ENCODE measurements at places on chromosomes 11 and 22. TPM values are rescaled to one million over a fixed set of nuclear protein-coding genes. Genes with fewer than 3 reads are reported as not detected.

- H3K4me3 ChIP-seq = no peak overlapping the region
- H3K27me3 ChIP-seq = peaks cover 18% of the 10 kb centered on the region
- peaks cover 3% of the 10 kb centered on the region for H3K4me1 ChIP-seq
- no peaks in the 10 kb centered on the region for H3K36me3 ChIP-seq
Observed at GRCh38 chr11:70080763-70081162, 2.6 kb downstream of the ANO1 start.

- no peaks in the 10 kb centered on the region for H3K27me3 ChIP-seq
- no peak for DNase-seq
- H3K4me1 ChIP-seq = no peaks in the 10 kb centered on the region
- H3K27ac ChIP-seq = no peak overlapping the region
- no peak overlapping the region for H3K4me3 ChIP-seq
Observed at GRCh38 chr11:21634956-21635355, 557.9 kb upstream of the ANO5 start.

- no peaks in the 10 kb centered on the region for H3K27me3 ChIP-seq
- no peaks in the 10 kb centered on the region for H3K36me3 ChIP-seq
- no peak overlapping the region for H3K4me3 ChIP-seq
- H3K4me1 ChIP-seq = peaks cover 6% of the 10 kb centered on the region
- peak; percentile 25 for DNase-seq
Observed at GRCh38 chr11:66956689-66957290, 1.4 kb downstream of the PC start.

- no peak overlapping the region for H3K27ac ChIP-seq
- H3K4me1 ChIP-seq = no peaks in the 10 kb centered on the region
- DNase-seq = no peak
- H3K4me3 ChIP-seq = no peak overlapping the region
- H3K27me3 ChIP-seq = no peaks in the 10 kb centered on the region
Observed at GRCh38 chr11:2664376-2664775, 35.4 kb downstream of the KCNQ1OT1 start.

DNA sequence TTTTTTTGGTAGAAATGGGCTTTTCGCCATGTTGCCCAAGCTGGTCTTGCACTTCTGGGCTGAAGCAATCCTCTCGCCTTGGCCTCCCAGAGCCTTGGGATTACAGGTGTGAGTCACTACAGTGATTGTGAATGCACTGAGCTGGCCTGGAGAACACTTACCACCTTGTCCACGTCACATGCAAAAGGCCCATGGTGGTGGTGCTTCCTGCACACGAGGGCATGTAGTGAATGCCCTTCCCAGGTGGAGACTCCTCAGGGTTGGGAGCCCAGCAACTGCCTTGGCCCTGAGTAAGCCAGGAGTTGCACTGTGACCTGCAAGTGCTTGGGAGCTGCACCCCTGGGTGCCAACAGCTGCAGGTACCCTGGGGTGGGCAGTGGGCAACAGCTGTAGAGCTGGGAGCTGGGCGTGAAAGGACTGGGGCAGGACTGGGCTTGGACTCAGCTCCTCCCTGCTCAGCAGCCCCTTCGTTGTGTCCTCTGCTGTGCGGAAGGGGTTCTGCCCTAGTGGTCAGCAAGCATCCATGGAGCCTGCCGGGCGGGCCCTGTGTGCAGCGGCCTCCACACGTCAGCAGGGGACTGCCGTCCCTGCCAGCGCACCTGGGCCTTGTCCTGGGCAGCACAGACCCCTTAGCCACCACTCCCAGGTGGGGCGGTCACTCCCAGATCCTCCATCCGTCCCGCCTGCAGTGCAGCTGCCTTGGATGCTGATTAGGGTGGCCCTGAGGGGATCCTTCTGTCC is 9.3 kb upstream of the ADORA2A start:
- H3K4me1 ChIP-seq = no peaks in the 10 kb centered on the region
- H3K27me3 ChIP-seq = no peaks in the 10 kb centered on the region
- DNase-seq = no peak
- H3K27ac ChIP-seq = no peak overlapping the region
- H3K4me3 ChIP-seq = no peak overlapping the region

DNA sequence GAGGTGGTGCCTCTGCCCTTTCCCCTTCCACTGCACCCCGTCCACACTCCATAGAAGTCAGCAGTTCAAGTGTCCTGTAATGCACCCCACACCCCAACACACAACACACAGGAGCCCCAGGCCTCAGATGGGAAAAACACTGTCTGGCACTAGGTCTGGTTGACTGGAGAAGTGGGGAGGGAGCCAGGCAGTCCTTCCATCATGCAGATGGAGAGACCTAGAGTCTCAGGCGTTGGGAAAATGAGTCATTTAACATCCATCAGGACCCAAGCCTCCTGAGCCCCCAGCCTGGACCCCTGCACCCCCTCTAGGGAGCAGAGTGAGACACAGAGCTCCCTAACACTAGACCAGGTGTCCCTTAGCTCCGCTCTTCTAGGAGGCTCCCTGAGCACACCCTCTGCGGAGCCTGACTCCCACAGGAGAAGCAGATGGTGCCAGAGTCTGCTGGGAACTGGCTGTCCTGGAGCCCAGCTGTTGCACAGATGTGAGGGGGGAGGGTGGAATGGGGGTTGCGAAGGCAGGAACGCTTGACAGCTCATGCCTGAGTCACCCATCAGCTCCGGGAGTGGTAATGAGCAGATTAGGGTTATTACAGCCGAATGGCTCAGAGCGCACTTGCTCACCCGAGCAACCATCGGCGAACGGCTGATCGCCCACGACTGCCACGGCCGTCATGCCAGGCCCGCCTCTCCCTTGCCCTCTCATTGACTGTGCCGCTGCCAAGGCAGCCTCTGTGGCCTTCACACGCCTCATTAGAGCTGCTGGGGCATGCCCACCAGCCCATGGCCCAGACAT is 22.1 kb upstream of the SYT7 start:
- no peaks in the 10 kb centered on the region for H3K36me3 ChIP-seq
- no peak overlapping the region for H3K4me3 ChIP-seq
- no peaks in the 10 kb centered on the region for H3K4me1 ChIP-seq
- no peak overlapping the region for H3K27ac ChIP-seq
- H3K27me3 ChIP-seq = no peaks in the 10 kb centered on the region

- H3K27ac ChIP-seq = no peak overlapping the region
- H3K4me3 ChIP-seq = no peak overlapping the region
- no peaks in the 10 kb centered on the region for H3K36me3 ChIP-seq
- no peaks in the 10 kb centered on the region for H3K27me3 ChIP-seq
- no peaks in the 10 kb centered on the region for H3K4me1 ChIP-seq
Observed at GRCh38 chr11:8325591-8326304, 62.1 kb upstream of the LMO1 start.

DNA sequence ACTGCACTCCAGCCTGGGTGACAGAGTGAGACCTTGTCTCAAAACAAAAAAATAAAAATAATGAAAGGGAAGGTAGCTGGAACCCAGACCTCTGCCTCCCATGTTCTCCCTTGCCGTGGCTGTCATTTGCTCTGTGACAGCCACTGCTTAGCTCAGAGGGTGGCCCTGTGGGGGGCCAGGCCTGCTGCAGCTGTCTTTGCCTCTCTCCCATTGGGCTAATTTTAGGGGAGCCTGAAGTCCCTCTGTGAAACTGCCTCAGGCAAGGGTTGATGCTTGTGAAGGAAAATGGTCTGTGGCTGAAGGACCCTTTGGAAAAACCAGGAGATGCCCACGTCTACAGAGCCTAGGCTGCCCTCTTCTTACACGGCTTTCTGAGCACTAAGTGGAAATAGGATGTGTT is 42.9 kb downstream of the C11orf91 start:
- no peak overlapping the region for H3K27ac ChIP-seq
- DNase-seq = no peak
- no peaks in the 10 kb centered on the region for H3K4me1 ChIP-seq
- H3K4me3 ChIP-seq = no peak overlapping the region

DNA sequence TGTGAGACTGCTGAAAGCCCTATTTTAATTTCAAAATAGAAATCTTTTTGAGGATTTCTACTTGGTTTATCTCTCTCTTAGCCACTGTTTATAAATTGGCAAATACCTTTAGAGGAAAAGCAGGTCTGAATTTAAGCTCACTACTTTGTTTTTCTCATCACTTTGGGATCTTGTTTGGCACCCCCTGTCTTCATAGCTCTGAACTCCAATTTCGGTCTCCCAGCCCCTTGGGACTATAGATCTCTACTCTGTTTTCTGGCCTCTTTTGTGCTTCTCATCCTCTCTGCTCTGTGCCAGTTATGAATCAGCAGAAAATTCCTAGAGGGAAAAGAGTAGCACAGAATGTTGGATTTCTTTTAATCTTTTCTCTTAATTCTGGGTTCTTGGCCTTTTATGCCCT is 118.3 kb downstream of the CYP2R1 start:
- no peaks in the 10 kb centered on the region for H3K27me3 ChIP-seq
- H3K36me3 ChIP-seq = peaks cover 3% of the 10 kb centered on the region
- DNase-seq = no peak
- H3K4me3 ChIP-seq = no peak overlapping the region
- H3K4me1 ChIP-seq = no peaks in the 10 kb centered on the region
- no peak overlapping the region for H3K27ac ChIP-seq

- no peak overlapping the region for H3K4me3 ChIP-seq
- no peaks in the 10 kb centered on the region for H3K27me3 ChIP-seq
- no peak for DNase-seq
- no peaks in the 10 kb centered on the region for H3K36me3 ChIP-seq
- no peaks in the 10 kb centered on the region for H3K4me1 ChIP-seq
Observed at GRCh38 chr11:101718402-101718801, 134.6 kb upstream of the TRPC6 start.

GRCh38 chr22:47074105-47074504 is 311.7 kb downstream of the TBC1D22A start:
- H3K27ac ChIP-seq = no peak overlapping the region
- no peaks in the 10 kb centered on the region for H3K4me1 ChIP-seq
- DNase-seq = no peak
- H3K4me3 ChIP-seq = no peak overlapping the region
- H3K36me3 ChIP-seq = peaks cover 5% of the 10 kb centered on the region
- no peaks in the 10 kb centered on the region for H3K27me3 ChIP-seq

- peak; percentile 92 for DNase-seq
- peak overlapping the region; percentile 89 for H3K4me3 ChIP-seq
- no peaks in the 10 kb centered on the region for H3K27me3 ChIP-seq
- no peaks in the 10 kb centered on the region for H3K36me3 ChIP-seq
- H3K27ac ChIP-seq = peak overlapping the region; percentile 75
- H3K4me1 ChIP-seq = peaks cover 11% of the 10 kb centered on the region
Observed at GRCh38 chr11:118438314-118438931, 2.1 kb downstream of the KMT2A start.

GRCh38 chr11:29343465-29344333 is 673.1 kb downstream of the KCNA4 start:
- no peak overlapping the region for H3K4me3 ChIP-seq
- H3K27me3 ChIP-seq = no peaks in the 10 kb centered on the region
- no peaks in the 10 kb centered on the region for H3K36me3 ChIP-seq

- H3K27me3 ChIP-seq = no peaks in the 10 kb centered on the region
- H3K4me3 ChIP-seq = no peak overlapping the region
- H3K4me1 ChIP-seq = no peaks in the 10 kb centered on the region
- H3K27ac ChIP-seq = no peak overlapping the region
Observed at GRCh38 chr11:22763166-22763565, 66.4 kb downstream of the SVIP start.

- no peaks in the 10 kb centered on the region for H3K27me3 ChIP-seq
- H3K27ac ChIP-seq = no peak overlapping the region
- DNase-seq = no peak
- no peaks in the 10 kb centered on the region for H3K36me3 ChIP-seq
Observed at GRCh38 chr11:40273192-40273732, 1186.2 kb downstream of the LRRC4C start.

DNA sequence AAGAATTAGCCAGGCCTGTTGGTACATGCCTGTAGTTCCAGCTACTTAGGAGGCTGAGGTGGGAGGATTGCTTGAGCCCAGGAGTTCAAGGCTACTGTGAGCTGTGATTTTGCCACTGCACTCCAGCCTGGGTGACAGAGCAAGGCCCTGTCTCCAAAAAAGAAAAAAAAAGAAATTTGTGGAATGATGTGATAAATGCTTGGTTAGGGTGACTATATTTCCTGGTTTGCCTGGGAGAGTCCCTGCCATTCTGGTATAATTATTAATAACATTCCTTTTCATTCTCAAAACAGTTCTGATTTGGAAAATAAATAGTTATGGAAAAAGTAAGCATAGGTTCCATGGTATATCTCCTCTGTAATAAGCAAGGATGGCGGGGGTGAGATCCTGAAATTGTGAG is 74.8 kb downstream of the SWAP70 start:
- H3K27ac ChIP-seq = peak overlapping the region; percentile 77
- H3K36me3 ChIP-seq = peaks cover 14% of the 10 kb centered on the region
- H3K4me1 ChIP-seq = peaks cover 10% of the 10 kb centered on the region
- no peak overlapping the region for H3K4me3 ChIP-seq
- H3K27me3 ChIP-seq = no peaks in the 10 kb centered on the region

DNA sequence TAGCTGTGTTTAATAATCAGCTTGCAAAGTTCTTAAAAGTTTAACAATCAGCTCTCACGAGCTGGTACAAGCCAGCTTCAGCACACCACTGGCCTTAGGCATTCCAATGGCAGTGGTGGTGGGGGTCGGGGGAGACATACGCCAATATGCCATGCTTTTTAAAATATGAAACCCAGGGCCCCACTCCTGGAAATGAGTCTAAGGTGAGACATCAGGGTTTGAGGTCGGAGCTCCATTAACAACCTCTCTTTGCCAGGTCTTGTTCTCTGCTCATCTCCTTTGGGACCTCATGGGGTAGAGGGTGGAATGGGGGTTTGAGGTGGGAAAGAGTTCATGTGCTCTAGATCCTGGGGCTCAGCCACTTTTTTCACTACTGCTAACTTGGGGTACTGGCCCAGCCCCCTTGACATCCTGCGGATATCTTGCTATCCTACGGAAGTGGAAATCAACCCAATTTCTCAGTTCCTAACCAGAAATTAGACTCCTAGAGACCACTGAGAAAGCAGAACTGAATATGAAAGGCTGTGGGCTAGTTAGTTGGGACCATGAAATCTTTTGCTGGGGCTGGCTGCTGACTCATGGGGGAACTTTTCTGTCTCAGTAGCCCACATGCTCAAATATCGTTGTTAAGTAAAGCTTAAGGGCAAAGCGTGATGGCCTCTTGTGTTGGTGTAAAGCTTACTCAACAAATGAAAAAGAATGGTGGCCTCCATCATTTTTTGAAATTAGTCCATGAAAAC is 90.1 kb downstream of the PDHX start:
- no peaks in the 10 kb centered on the region for H3K27me3 ChIP-seq
- H3K4me1 ChIP-seq = peaks cover 4% of the 10 kb centered on the region
- H3K27ac ChIP-seq = no peak overlapping the region
- H3K4me3 ChIP-seq = no peak overlapping the region
- no peaks in the 10 kb centered on the region for H3K36me3 ChIP-seq
- no peak for DNase-seq

GRCh38 chr22:38187413-38188212 is 6.0 kb upstream of the PLA2G6 start:
- H3K36me3 ChIP-seq = no peaks in the 10 kb centered on the region
- no peaks in the 10 kb centered on the region for H3K4me1 ChIP-seq
- no peaks in the 10 kb centered on the region for H3K27me3 ChIP-seq
- no peak for DNase-seq

- DNase-seq = no peak
- no peaks in the 10 kb centered on the region for H3K27me3 ChIP-seq
- H3K36me3 ChIP-seq = no peaks in the 10 kb centered on the region
- H3K27ac ChIP-seq = no peak overlapping the region
Observed at GRCh38 chr11:107265591-107266121, 192.0 kb downstream of the CWF19L2 start.

ST13 gene
- total RNA-seq = 145 TPM

TRIM21 gene
- total RNA-seq = 19.8 TPM

SLC22A12 gene
- not detected for total RNA-seq

HTR3B gene
- not detected for total RNA-seq

OR8D1 gene
- total RNA-seq = not detected

TBX10 gene
- total RNA-seq = not detected

Data from lung (tissue), 17 donors.